ENCODE measurements at places on chromosomes 13 and 19.

GRCh38 chr13:45162821-45163220 lies 38.0 kb downstream of the KCTD4 start:
- peak; percentile 76 for DNase-seq

- peak; percentile 71 for DNase-seq
These were observed 3.4 kb upstream of the PRAM1 start for GRCh38 chr19:8505680-8506401.

DNA sequence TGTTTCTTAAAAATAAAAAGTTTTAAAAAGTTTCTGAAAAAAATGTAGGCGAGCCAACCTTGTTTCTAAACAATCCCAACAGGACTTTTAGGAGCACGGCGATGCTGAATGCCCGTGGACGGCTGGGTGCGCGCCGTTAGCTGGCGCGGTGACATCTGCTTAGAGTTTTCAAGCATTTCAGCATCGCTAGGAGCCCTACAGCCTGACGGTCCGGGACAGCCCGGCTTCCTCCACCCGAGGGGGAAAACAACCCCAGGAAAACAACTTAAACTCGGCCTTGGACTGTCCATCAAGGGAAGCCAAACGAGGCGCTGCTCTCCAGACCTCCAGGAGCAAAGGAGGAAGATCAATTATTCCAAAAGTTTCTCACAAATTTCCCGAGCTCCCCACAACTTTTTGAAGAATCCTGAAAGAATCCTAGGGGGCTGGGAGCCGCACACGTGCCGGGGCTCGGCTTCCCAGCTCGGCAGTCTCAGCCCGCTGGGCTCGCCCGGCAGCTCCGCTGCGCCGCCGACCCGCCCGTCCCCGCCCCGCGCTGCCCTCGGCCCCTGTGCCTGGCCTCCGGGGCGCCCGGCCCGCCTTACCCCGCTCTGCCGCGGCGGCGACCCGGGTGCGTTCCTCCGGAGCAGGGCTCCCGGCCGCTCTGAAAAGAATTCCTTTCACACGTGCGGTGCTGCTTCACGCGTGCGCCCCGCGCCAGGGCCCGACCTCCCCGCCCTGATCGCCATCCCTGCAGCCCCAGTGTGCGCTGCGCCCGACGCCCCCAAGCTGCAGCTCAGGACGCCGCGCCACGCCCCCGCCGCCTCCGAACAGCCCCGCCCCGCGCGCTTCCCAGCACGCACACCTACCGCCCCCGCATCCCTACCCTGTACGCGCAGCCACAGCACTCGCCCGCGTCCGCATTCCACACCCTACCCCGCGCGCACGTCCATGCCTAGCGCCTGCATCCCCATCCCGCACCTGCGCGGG lies at the start of gene GJA3:
GJA3 (minus strand) TSS at position 747 of the 969 bp plus-strand sequence. CDS start 17,764 bp downstream, outside the sequence.
- peak; percentile 32 for DNase-seq

- DNase-seq: no peak
These were observed 8.7 kb downstream of the MAP2K2 start for GRCh38 chr19:4115050-4115817.

- no peak for DNase-seq
These were observed 2.4 kb upstream of the CYP2F1 start for GRCh38 chr19:41111750-41112295.

DNA sequence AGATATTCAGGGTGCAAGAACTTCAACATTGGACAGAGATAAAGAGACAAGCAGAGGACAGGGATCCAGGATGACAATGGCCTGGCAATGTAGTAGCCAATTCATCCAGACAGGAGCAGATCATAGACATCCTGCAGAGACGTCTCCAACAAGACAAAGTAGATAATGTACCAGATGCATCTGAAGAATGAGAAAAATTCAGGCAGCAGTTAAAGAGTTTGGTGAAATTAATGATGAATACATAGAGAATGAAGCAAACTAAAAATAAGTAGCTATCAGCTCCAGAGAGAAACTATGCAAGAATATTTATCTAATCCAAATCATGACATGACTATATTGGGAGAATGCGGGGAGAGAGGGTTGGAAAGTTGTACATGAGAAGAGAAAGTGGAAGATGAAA lies 278.4 kb upstream of the DACH1 start:
- peak; percentile 77 for DNase-seq

GRCh38 chr19:41769608-41770007 lies 14.3 kb downstream of the CEACAM6 start:
- DNase-seq: no peak

DNA sequence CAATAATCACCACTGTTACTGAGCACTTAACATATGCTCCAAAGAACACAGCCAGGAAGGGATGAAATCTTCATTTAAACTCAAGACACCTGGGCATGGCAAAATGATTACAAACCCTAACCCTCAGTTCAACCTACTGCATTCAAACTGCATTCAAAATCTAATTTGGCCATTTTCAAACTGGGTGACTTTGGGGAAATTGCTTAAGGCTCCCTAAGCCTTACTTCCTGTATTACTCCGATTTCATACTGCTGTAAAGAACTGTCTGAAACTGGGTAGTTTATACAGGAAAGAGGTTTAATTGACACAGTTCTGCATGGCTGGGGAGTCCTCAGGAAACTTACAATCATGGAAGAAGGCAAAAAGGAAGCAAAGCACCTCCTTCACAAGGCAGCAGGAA lies 50.4 kb downstream of the CBY2 start:
- no peak for DNase-seq

DNA sequence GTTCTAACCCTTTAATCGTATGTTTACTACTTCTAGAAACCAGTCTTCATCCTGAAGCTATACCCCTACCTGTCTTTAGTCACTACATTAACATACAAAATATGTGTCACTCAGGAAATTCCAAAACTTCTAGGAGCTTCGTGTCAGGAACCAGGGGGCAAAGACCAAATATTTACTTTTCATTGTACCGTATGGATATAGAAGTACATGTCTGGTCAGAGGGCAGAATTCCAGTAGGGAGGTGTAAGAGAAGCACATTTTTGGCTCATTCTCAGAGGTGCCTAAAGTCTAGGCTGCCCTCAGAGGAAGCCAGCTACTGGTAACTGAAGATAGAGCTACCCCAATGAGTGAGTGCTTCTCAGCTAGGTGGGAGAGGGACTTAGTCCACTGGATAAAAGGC lies 320.7 kb downstream of the DIAPH3 start:
- DNase-seq: no peak

DNA sequence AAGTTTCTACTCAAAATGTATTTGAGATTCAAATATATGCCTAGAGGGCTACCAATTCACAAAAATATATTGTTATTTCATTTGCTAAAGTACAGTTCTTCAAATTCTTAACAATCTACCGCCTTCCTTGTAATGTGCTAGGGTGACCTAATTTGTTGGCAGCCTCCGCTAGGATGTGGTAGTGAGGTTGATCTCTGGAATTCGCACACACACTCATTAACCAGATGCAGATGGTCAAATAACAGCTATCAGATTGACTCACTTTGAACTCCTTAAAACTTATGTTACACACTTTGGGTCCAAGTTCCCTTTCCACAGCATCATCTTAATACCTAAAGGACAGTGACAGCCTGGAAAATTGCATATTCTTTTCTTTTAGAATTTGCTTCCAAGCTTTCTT lies 367.3 kb downstream of the DCT start:
- DNase-seq: peak; percentile 93

DNA sequence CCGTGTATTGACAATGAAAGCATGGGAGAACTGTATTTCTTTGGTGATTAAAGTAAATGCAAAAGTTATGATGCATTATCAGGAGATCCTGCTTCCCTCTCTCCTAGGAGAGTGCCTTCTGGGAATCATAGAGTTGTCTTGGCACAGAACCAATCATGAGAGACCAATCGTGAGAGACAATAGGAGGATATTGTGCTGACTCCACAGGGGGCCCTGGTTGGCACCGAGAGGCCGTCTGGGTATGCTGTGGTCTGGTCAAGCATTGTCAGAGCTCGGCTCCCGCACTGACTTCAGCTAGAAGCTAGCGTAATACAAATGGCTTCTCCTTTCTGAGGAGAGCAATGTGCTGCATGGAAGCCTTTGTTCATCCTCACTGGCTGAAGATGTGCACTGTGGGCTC lies 131.5 kb upstream of the GJB6 start:
- no peak for DNase-seq

DNA sequence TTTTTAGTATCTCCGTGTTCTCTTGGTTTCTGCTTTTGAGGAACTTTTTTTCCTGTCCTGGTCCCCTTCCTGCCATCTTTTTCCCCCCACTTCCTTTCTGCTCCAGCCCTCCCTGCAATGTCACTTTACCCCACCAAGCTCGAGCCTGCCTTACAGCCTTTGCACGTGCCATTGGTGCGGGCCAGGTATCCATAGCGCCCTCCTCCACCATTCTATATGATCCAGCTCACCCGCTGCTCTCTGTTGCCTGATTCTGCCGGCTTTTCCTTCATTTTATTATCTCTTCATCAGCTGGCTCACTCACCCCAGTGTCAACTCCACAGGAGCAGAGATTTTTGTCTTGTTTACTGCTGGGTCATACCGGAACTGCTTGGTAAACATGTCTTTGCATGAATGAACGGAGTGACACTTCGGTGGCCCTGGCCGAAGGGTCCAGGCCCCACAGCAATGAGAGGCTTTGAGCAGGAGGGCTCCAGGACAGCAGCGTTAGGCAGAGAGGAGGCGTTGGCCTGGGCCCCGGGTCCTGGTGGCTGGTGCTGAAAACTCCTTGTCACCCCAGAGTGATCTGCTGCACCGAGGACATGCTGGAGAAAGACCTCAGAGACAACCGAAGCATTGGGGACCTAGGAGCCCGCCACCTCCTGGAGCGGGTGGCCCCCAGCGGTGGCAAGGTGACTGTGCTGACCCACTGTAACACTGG lies 1.2 kb downstream of the MRI1 start:
- DNase-seq: peak; percentile 18

GRCh38 chr13:34039678-34040077 lies 221.7 kb downstream of the RFC3 start:
- DNase-seq: no peak

DNA sequence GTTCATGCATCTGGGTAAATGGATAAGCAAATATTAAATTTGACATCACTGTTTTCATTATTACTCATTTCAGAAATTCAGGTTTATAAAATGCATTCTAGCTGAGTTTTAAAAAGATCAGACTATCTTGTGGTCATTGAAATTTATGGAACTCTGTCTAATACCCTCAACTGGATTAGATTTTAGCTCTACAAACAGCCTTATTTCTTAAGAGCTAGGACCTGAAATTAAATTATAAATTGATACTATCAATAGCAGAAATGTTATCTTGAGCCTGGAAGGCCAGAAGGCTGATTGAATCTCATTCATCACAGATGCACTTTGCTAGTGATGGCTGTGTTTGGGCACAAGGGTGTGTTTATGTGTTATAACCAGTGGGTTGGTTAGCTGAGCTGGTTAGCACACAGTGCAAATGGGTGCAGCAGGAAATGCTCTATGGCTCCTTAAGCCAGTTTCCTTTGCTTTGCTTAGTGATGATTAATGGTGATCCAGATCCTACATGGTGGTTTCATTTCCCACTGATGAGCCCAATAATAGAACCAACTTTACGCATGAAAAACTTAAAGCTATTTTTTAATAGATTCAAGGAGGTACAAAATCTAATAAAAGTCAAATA lies 310.8 kb upstream of the KLF12 start:
- DNase-seq: peak; percentile 17

DNA sequence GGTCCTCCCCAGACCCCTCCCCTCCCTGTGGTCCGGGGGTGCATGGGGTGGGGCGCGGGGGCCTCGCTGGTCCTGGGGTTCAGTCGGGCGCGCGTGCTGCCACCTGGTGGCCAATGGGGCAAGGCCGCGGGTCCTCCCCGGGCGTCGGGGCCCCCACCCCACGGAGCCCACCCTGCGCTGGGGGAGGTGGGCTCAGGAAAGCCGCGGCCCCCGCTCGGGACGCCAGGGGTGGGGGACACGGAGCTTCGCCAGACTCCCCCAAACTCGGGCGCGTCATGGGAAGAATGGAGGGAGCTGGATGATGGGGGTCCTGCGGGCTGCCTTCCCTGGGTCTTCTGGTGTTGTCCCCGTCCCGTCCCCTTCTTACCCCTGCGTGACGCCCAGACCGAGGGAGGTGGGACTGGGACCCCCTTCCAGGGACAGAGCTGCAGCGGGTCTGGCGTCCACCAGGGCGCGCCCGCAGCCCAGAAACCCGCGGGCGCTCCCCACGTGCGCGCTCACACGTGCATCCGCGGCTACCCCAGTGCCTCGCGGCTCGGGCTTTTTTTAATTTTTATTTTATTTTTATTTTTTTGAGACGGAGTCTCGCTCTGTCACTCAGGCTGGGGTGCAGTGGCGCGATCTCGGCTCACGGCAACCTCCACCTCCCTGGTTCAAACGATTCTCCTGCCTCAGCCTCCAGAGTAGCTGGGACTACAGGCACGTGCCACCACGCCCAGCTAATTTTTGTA lies 19.8 kb upstream of the TCF3 start:
- peak; percentile 47 for DNase-seq

DNA sequence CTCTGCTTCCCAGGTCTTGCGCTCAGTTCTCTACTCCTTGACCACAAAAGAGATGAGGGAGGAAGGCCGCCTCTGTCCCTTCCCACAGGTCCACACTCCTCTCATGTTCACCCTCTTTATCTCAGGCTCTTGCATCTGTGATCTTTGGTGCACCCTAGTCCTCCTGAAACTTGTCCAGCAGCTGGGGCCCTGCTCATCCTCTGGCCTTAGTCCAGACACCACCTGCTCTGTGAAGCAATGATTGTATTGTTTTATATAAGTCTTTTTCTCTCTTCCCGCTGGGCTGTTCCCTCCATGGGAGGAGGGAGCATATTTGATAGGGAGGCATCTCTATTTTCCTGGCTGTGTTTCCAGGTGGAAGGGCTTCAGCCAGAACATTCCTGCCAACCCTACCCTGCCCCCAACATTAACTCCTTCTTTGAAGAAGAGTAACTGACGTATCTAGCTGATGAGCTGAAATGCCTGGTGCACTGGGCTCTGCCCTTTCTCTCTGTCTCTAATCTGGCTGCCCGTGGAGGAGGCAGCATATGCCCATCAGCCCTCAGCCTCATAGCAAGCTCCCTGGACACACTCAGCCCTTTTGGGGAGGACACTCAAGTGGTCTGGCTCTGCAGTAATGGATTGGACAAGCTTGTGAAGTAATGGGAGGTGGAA lies 38.2 kb upstream of the SIAH3 start:
- no peak for DNase-seq

GRCh38 chr13:66530158-66530557 lies 700.0 kb downstream of the PCDH9 start:
- no peak for DNase-seq

GRCh38 chr13:112434937-112435523 lies 58.9 kb downstream of the SPACA7 start:
- no peak for DNase-seq

- no peak for DNase-seq
These were observed 8.3 kb downstream of the PRAM1 start for GRCh38 chr19:8494158-8494557.

- DNase-seq: peak; percentile 14
These were observed 9.9 kb upstream of the RCBTB2 start for GRCh38 chr13:48542581-48543341.

- no peak for DNase-seq
These were observed 31.0 kb downstream of the CRYL1 start for GRCh38 chr13:20494656-20495055.

- peak; percentile 71 for DNase-seq
These were observed 49.3 kb downstream of the UFM1 start for GRCh38 chr13:38398711-38399493.

GRCh38 chr13:21625366-21625765 lies 21.4 kb upstream of the MICU2 start:
- DNase-seq: peak; percentile 48

- peak; percentile 10 for DNase-seq
These were observed 590.4 kb downstream of the TBC1D4 start for GRCh38 chr13:74891610-74892009.
